C1 segment of cervical spinal cord (tissue), 14 donors: ENCODE measurements at places on chromosomes 12 and 14.

GRCh38 chr14:88470542-88471440 lies 84.0 kb downstream of the PTPN21 start:
- no peak for DNase-seq

GRCh38 chr12:20602641-20603391 lies 92.3 kb upstream of the SLCO1C1 start:
- DNase-seq, result no peak

GRCh38 chr12:63941166-63941800 lies 96.8 kb downstream of the SRGAP1 start:
- no peak for DNase-seq

DNA sequence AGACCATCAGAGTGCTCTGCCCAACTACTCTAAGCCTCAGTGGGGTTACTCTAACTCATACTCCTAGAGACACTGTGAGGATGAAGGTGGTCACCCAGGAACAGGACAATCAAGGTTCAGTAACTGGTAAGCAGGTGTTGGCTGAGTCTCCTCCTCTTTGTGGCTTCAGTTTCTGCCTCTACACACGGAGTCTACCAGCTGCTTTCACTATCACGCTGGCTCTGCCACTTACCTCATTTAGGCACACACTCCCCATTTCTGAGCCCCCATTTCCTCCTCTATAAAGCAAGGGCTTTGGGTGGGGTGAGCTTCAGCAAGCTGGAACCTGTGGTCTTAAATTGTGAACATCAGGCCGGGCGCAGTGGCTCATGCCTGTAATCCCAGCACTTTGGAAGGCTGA lies 7.3 kb upstream of the TCHP start:
- DNase-seq, result no peak

DNA sequence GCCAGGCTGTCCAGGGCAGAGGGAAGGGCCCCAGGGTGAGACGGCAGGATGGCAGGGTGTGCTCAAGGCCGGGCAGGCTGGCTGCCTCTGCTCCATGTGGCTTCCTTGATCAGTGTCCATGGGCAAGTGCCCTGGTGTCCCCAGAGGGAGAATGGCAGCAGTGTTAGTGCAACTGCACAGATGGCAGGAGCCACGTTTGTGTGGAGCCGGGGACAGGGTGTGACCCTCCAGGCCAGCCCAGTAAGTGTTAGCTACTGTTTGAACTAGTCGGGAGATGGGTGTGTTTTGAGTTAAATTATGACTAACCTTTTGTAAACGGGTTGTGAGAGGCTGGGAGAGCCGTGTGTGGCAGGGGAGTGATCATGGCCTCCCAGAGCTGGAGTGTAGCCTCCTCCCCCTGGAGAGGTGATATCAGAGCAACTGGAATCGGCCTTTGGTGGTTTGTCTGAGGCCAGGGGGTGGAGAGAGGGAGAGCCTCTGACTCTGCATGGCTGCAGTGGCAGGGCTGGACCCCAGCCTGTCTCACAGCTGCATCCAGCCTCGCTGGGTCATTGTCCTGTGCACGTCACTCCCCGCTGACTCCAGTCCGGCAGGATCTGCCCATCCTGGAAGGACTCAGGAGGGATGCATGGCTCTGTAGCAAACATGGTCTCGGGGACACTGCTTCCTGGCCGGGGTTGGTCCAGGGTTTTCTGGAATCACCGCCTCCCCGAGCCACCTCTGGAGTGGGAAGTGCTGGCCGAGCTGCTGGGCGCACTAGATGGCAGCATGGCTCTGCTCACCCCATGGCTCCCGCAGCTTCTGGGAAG lies 27.8 kb downstream of the AACS start:
- DNase-seq, result no peak

- DNase-seq, result no peak
Observed at GRCh38 chr14:94768141-94768520, 1.8 kb downstream of the GSC start.

- DNase-seq, result no peak
Observed at GRCh38 chr12:118304093-118304492, 68.6 kb downstream of the TAOK3 start.

DNA sequence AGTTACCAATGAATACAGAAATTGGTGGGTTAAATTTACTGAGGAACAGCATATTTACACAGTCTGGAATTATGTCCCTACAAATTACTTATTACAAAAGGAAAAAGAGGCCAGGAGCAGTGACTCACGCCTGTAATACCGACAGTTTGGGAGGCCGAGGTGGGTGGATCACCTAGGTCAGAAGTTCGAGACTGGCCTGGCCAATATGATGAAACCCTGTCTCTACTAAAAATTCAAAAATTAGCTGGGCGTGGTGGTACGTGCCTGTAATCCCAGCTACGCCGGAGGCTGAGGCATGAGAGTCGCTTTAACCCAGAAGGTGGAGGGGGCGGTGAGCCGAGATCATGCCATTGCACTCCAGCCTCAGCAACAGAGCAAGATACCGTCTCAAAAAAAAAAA lies 52.6 kb downstream of the HECTD1 start:
- no peak for DNase-seq

DNA sequence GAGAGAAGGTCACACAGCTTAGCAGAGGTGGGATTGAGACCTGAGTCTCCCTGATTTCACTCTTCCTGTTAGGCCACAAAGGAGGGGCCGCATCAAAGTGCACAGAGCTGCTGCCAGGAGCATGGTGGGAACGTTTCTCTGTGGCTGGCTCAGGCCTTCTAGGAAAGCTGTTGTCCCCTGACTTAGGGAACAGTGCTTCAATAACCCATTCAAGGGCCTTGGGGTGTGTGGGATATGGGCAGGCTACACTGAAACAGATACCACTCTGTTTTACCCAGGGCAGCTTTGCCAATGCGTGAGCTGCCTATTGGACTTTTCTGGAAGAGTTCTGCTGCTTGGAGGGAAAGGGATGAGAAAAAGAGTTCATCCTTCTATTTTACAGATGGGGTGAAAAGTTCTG lies 110.0 kb downstream of the ADCK1 start:
- no peak for DNase-seq

GRCh38 chr12:110176745-110177144 lies 52.6 kb downstream of the IFT81 start:
- no peak for DNase-seq

GRCh38 chr12:113184098-113184899 lies 979 bp downstream of the DDX54 start:
- no peak for DNase-seq

- DNase-seq, result no peak
Observed at GRCh38 chr14:51554953-51555352, 96.8 kb upstream of the FRMD6 start.

DNA sequence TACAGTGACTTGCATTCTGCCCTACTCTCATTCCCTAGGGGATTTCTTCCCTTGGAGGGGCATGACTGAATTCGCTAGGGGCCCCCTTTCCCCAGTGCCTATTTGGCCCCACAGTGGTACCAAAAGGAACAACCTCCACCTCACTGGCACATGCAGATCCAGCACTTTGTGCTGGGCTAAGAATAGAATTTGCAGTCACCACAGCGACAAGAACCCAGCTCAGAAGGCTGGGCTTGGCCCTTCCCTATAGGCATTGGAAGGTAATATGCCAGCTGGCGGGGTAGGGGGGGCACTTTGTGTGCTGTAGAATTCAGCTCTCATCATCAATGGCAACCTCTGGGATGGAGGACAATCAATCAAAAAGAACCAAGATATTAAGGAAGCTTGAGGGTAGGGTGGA lies 13.9 kb downstream of the BAZ2A start:
- DNase-seq, result no peak
